Right atrium auricular region (tissue), 2 donors: ENCODE measurements at places on chromosomes 7 and 10. TPM values are rescaled to one million over a fixed set of nuclear protein-coding genes. Genes with fewer than 3 reads are reported as not detected.

The LEP gene
- total RNA-seq = 0.22 TPM

DNA sequence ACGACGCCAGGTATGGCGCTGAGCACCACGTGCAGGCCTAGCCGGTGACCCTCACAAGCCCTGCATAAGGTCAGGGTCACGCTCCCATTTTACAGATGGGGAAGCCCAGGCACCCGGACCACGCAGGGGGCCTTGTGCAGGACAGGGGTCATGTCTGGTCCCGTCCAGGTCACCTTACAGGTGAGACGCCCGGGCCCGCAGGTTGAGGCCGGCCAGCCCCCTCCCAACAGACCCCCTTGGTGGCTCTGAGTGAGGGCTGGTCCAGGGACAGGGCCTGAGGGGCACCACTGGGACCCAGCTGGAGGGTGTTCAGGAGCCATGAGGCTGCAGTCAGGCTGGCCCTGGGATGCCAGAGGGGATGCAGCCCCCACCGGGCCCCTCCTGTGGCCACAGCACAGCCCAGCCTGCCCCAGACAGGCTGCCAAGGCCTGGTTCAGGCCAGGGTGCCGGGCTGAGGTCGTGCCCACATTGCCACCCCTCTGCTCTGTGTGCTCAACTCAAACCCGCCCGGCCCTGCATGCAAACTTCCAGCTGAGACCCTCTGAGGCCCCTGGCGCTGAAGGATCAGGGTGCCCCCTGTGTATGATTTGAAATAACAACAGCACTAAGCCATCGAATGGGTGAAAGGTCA is 69.0 kb downstream of the PWWP2B start:
- H3K36me3 ChIP-seq = no peaks in the 10 kb centered on the region
- H3K4me3 ChIP-seq = no peak overlapping the region
- peak overlapping the region; percentile 90 for H3K27ac ChIP-seq
- no peak for DNase-seq
- H3K4me1 ChIP-seq = peaks cover 77% of the 10 kb centered on the region

DNA sequence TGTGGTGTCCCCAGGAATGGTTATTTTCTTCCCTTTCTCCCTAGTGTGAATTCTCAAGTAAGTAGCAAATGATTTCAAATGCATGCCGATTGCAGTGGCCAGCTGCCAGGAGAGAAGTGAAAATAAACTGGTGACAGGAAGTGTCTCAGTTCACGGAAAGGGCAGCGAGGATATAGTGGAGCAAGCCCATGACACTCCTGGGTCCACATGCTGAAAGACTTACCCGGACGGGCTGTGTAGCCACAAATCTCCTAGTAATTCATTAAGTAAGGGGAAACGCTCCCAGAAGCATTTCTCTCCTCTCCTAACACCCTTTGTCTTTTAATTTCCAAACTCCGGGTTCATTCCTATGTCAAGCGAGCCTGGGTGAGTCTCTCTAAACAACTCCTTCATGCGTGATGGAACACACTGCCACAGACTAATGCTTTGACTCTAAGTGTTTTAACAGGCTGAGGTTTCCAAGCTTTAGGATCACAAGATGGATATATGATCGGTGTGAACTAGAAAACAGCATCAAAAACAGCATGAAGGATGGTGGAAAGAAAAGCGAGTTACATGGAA is 125.6 kb downstream of the CYP26A1 start:
- H3K27ac ChIP-seq = peak overlapping the region; percentile 32
- no peaks in the 10 kb centered on the region for H3K36me3 ChIP-seq
- DNase-seq = peak; percentile 81
- H3K27me3 ChIP-seq = no peaks in the 10 kb centered on the region
- peak overlapping the region; percentile 27 for H3K4me3 ChIP-seq

GRCh38 chr7:152762056-152762455 is 2.5 kb downstream of the ACTR3B start:
- H3K27ac ChIP-seq = no peak overlapping the region
- no peaks in the 10 kb centered on the region for H3K27me3 ChIP-seq
- no peak overlapping the region for H3K4me3 ChIP-seq
